ENCODE measurements at places on chromosomes 11 and 22. TPM values are rescaled to one million over a fixed set of nuclear protein-coding genes. Genes with fewer than 3 reads are reported as not detected.

SNX32 gene
- total RNA-seq: 2.8 TPM

- no peak for DNase-seq
These were observed 98.5 kb downstream of the CSTPP1 start for GRCh38 chr11:47035108-47035507.

DNA sequence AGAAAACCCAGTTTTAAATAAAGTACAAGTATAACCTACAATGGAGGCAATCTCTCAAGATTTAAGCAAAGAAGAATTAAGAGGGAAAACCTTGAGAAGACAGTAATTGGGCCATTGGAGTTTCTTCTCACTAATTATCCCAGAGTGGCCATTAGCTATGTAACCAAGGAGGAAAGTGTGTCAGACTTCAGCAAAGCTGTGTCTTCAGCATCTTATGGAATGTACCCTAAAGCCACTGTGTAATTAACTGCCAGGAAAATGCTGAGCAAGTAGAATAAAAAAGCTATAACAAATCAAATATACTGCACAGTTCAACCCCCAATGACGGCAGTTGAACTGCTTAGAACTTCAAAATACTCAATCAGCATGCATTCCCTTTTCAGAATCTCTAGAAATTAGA is 261.6 kb downstream of the TTC28 start:
- no peak for DNase-seq

DNA sequence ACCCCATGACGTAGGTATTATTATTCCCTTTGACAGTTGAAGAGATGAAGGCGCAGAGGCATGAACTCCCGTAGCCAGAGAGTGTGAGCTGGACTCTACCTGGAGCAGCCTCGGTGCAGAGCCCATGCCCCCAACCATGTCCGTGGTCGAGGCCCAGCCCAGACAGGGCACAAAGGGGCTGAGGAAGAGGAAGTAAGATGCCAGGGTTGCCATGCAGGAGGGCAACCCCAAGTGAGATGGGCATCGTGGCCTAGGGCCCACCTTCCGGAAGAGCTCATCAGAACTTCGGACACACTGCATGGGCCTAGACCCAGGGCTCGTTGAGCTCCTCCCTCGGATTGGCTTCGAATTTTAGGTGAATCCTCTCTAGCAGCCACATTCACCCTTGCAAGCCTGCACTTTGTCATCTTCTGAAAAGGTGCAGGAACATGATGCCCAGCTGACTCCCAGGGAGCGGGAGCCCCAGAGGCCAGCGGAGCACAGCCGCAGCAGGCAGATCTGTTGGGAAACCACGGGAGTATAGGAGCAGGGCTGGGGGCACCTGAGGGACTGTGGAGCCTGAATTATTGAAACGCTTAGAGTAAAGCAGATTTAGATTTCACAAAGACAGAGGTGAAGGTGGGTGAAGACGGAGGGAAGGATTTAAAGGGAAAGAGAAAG is 29.0 kb upstream of the JAM3 start:
- DNase-seq: no peak
